GM10248 (cell line): ENCODE measurements at places on chromosomes 6 and 20.
A peak's percentile ranks its signal among the peaks of the same experiment; 100 is the strongest.

DNA sequence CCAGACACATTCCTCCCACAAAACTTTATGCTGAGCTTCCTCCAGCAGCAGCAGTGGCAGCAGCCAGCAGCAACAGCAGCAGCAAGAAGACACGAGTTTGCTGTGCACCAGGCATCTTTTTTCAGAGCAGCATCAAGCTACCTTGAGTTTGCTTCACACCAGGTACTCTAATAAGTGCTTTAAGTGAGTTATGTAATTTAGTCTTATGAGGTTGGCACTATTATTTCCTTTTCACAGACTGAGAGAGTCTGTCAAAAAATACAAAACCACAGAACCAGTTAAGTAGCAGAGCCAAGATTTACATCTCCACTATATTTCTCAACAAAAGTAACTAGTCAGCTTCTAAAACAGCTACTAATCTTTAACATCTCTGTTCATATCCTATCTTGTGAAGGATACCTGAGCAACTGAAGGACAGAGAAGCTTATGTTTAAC lies 23.7 kb downstream of the RANBP9 start:
- DNase-seq: no peak

DNA sequence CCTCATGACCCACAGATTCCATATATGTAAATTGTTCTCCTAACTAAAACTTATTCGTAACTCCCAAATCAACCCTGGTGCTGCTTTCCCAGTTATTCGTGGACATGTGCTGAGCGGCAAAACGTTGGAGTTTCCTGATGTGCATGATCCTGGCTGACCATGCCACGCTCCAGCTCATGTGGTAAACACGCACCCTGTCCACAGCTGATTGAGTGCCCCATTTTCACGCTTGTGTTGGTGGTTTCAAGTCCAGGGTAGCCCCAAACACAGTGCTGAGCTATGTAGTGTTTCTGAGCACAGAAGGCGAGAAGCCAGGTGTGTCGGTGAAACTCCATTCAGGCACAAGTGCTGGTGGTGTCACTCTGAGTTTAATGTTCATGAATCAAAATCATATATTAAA lies 19.1 kb upstream of the FOXC1 start:
- DNase-seq: no peak

DNA sequence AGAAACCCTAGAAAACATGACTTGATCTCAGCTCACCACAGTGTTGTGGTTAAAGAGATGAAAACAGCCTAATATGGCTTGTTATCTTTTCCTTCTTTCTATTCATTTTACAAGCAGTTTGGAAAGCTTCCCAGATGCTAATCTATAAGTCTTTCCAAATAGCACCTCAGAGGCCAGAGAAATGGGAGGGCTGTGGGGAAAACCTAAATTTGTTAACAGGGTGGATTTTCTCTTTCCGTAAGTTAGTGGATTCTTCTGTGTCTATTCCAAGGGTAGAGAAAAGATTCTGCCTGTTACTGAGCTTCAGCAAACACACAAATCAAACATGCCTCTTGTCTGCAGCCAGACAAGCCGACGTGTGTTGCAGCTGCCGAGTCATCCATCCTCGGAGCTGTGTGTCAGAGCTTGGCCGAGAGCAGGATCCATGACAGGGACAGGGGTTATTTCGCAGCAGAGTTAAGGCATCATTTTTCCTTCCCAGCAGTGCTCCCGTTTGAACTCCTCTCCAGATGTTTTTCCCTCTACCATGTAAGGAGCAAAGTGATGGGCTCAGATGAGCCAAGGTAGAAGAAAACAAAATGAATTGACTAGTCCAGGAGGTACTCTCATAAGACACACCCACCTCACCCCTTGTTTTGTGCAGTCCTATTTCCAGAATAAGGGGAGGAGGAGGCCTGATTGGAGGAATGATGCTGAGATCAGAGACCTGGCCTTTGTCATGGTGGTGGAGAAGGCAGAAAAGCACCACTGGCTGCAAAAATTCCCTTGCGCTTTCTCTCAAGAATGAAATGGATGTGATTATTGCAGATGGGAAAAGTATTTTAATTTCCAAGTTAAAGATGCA lies 560.0 kb downstream of the C6orf118 start:
- no peak for DNase-seq

DNA sequence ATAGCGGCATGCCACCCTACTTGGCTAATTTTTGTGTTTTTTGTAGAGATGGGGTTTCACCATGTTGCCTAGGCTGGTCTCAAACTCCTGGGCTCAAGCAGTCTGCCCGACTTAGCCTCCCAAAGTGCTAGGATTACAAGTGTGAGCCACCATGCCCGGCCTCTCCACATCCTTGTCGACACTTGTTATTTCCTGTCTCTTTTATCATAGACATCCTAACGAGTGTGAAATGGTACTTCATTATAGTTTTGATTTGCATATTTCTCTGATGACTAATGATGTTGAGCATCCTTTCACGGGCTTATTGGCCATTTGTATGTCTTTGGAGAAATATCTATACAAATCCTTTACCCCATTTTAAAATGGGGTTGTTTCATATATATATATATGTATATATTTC lies 39.0 kb upstream of the ASXL1 start:
- DNase-seq: no peak

DNA sequence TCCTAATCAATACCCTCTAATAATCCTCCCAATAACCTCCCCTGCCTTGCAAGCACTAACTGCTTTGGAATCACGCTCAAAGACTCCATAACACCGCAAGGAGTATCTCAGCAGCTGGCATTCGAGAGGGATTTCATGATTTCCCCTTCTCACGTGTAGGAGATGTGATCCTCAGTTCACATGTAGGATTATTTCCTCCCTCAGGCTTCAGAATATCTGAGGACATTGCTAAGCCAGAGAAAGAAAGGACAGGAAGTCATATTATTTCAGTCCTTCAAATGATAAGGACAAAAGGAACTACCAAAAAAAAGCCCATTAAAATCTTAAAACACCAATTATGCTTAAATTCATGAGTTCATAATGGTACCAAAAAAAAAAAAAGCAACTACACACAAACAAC lies 122.9 kb downstream of the NFATC2 start:
- DNase-seq: no peak

DNA sequence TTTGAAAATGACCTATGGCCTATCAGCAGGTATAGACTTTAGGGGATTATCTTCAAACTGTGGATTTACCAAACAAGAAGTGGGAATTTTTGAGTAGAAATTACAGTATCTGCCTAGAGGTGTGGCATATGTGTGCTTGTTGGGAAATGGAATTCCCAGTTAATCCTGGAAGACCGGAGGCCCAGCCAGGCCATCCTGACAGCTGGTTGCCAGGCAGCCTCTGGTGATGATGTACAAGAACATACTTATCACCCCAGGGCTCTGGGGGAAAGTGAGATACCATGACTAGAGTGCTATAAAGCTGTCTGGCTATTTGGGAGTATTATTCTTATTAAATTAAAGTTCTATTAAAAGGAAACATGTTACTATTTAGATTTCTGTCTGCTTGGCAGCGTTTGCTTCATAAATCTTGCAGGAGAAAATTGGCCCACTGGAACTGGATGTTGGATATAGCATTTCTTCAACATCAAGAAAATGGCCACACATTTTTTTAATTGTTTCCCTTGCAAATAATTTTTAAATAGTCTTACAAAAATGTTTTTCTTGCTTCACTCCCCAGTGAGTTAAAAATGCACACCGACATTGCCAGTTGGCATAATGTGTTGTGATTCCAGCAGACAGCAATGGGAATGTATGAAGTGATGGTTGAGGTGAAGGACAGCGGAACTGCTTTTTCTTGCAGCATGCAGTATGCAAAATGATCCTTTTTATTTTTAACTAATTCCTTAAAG lies 187.8 kb downstream of the MYLK4 start:
- DNase-seq: no peak

- DNase-seq: peak; percentile 60
These were observed 26.9 kb downstream of the DDX27 start for GRCh38 chr20:49245921-49246740.

DNA sequence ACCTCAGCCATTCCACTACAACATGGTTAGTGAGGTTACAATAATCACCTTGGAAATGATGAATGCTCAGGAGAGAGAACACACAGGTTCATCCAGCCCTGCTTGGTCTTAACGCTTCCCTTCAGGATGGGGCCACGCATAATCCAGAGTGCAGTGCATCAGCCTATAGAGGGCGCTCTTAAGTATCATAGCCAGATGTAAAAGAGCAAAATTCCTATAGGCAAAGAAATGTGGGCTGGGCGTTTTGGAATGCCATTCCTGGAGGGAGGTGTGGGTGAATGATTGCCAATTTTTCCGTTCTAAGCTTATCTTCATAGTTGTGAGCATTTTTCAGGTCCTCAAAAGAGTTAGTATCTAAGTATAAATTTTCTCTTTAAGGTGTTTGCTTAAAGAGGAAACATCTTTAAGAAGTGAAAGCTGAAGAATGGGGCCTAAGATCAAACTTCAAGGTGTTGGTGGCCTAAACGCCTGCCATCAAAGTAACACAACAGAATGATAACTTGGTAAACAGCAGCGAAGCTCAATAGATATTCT lies 1.8 kb downstream of the RIPOR2 start:
- no peak for DNase-seq

- DNase-seq: peak; percentile 26
These were observed 571 bp upstream of the FOXC1 start for GRCh38 chr6:1609041-1609647.

- DNase-seq: no peak
These were observed 107.1 kb upstream of the TSHZ2 start for GRCh38 chr20:52864916-52865605.

- DNase-seq: no peak
These were observed 601.5 kb downstream of the UTRN start for GRCh38 chr6:144886682-144887081.

DNA sequence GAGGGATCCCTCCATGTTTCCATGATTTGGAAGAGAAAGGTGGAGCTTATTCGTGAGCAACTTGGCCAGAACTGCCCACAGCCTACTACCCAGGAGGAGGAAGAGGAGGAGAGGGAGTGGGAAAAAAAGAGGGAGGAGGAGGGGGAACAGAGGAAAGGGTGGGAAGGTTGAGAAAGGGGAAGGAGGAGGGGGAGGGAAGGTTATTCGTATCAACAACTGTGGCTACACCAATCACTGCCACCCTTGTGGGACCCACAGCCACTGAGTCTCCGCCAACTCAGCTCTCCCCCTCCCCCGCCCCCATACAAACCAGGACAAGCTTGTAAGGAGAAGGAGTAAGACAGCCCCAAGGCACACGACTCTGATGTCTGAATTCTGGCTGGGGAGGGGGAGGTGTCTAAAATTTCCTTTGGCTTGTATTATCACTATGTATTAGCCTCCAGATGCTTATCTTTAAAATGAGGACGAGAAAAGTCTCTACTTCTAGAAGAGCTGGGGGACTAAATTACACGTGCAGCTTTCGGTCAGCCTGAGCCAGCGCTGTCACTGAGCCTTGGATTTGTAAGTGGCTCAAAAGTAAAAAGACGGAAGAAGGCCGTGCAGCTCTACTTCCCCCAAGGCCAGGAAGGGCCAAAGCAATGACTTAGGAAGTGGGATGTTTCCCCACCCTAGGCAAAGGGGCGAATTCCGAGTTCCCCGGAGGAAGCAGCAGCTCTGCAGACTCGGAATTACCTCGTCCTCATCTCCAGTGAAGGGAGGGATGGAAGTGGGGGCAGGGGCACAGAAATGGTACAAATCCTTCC lies 1.0 kb downstream of the FKBP1A start:
- DNase-seq: no peak

- no peak for DNase-seq
These were observed 2.6 kb downstream of the SPACA1 start for GRCh38 chr6:88050140-88050818.

DNA sequence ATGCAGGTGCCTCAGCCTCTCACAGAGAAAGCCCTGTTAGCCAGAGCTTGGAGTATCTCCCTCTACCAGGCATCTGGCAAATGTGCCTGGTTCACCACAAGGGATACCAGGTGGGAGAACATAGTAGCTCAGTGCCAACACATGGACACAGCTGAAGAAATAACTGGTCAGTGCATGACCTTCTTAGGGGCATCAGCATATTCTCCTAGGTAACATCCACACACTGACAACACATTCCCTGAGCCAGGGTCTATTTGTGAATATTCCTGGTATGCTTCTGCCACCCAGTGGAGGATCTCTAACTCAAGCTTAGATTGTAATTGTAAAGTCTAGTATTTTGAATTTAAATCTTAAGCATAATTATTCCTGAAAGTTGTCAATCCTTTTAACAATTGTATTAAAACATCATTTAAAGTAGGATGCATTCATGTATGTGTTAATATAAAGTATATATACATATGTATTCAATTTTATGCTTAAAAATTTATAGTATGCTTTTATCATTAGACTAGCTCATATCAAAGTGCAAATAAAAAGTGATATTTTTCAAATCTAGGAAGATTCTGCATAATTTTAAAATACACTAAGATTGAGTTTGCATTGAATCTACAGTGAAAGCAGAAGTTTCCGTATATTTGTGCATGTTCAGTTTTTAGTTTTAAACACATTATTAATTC lies 45.3 kb upstream of the COL21A1 start:
- DNase-seq: peak; percentile 15

DNA sequence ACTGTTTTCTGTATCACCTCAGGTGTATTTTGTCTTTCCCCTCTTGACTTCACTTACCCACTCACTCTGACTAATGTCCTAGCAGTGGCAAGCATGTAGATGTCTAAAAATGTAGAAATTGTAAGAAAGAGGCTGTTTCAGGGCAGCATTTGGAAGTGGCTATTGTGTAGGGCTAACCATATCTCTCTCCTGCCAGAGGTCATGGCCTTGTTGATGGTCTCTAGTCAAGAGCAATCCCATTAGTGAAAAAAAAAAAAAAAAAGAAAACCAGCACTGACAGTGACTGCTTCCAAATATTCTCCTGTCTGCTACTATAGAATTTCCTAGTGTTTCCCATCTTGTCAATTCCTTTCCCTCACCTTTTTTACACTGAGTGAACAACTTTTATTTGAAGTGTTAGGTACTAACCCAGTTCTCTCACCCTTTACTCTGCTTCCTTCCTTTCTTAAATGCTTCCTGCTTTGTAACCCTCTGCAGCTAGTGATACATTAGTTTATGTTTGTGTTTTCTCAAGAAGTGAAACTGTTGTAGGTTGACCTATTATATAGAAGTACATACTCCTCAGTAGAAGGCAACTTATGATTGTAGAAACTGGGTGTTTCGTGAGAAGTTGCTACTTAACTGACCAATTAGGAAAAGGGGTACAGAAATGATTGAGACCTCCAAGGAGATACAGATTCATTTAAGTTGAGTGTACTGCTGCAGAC lies 174.1 kb upstream of the PTPRK start:
- no peak for DNase-seq

GRCh38 chr6:41017663-41018062 lies 21.4 kb downstream of the UNC5CL start:
- no peak for DNase-seq

GRCh38 chr20:5211803-5212714 lies 85.3 kb downstream of the CDS2 start:
- no peak for DNase-seq

DNA sequence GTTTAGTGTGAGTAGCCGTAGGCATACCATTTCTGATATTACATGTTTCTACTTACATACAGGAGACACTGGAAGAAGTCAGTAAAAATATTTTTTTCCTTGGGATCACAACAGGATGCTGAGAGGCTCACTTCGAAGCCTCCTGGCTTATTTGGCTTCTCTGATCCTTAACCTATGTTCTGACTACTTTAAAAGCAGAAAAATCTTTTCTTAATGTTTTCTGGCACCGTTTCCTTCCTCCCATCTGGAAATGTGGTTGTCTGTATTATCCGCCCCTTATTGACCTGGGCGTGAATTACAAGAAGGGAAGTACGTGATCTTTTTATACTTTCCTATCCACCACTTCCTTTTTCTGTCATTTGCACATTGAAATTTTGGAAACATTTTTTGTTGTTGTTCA lies 379.6 kb downstream of the COL12A1 start:
- DNase-seq: no peak

- DNase-seq: no peak
These were observed 9.3 kb downstream of the PSMA7 start for GRCh38 chr20:62133864-62134263.

GRCh38 chr20:63290677-63291472 lies 2.1 kb upstream of the COL20A1 start:
- DNase-seq: peak; percentile 86
